ENCODE measurements at places on chromosomes 1 and 21.

- DNase-seq = no peak
These were observed 141.4 kb downstream of the SMYD3 start for GRCh38 chr1:246365708-246366107.

DNA sequence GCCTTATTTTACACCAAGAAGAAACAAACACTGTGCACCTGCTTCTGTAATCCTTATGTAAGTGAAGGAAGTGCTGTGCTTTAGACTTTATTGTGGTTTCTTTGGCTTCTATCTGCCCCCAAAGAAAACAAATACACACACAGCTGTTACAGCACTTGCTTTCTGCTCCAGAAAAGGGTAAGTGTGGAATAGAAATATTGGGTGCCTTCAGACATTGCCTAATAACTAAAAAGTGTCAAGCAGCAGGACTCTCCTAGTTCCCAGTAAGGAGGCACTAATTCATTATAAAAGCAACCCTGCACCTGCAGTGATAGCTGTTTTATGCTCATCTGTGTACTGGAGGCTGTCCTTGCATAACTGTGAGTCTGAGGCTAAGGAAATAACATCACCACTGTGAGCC lies 23.4 kb upstream of the PRRX1 start:
- peak; percentile 14 for DNase-seq

- DNase-seq = peak; percentile 48
These were observed 18.0 kb downstream of the BMP8A start for GRCh38 chr1:39509360-39510009.

- DNase-seq = no peak
These were observed 4.4 kb downstream of the CLDN19 start for GRCh38 chr1:42735477-42736105.

DNA sequence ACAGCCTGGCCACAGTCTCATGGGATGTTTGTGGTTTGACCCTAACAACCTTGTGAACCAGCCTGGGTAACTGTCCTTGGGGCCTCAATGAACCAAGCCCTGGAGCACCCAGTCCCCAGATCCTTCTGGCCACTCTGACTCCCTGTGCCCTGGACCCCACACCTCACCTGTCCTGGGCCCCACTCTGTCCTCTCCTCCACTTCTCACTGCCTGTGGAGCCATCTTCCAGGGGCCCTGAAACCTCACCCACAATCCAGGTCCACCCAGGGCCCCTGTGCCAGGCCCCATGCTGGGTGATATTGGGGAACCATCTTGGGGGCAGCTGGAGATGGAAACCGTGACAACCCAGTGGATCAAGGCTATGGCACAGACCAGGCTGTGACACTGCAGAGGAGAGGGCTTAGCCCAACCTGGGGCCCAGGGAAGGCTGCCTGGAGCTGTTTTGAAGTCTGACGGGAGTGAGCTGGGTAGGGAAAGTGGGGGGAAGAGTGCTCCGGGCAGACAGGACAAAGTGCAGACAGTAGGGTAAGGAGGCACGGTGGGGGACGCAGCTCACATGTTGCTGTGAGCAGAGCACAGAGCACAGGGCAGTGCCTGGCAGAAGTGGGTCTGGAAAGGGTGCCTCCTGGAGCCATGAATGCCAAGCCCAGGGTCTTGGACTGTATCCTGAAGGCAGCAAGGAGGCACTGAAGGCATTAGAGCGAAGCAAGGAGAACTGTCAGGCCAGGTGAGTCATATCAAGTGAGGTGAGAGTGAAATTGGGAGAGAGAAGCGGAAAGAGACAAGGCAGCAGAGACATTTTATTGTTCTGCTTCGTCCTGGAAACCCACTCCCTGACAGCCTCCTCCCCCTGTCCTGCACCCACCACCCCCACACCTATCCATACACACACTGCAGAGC lies 12.1 kb upstream of the LRP8 start:
- no peak for DNase-seq
